ENCODE measurements at places on chromosomes 3 and 15. TPM values are rescaled to one million over a fixed set of nuclear protein-coding genes. Genes with fewer than 3 reads are reported as not detected.

GRCh38 chr3:11556851-11557644 is 86.7 kb downstream of the VGLL4 start:
- DNase-seq = peak; percentile 64

- no peak for DNase-seq
Measured at GRCh38 chr3:99690761-99691369, 52.5 kb downstream of the COL8A1 start.

GRCh38 chr3:130711565-130712324 is 34.9 kb downstream of the PIK3R4 start:
- DNase-seq = no peak

DNA sequence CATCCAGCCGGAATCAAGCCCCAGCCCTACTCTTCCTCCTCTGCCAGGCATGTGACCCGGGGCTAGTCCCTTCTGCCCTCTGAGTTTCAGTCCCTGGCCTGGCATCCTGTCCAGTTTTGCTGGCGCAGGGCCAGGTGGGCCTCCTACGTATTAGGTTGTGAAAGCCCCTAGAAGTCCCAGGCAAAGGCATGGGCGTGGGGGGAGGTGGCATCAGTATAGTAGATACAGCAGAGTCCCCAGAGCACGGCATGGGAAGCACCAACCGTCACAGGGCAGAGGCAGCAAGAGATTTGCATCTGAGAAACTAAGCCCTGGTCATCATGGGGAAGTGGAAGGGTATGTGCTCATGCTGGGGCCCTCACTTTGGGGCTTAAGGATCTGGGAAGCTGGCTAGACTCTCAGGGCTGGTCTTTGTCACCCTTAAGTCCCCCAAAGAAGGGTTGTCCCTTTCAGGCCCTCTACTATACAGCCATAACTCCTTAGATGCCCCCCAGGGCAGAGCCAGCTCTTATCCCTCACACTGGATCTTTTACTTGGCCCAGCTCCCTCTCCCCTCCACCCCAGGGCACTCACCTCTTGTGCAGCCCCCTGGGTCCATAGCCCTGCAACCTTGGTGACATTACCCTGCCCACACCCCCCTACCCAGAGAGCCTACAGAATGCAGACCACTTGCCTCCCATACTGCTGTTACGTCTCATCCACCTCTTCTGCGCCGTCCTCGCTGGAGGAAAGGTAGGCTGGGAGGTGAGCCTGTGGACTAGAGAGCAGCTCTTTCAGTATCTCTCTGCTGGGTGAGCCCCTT is 11.3 kb downstream of the NBEAL2 start:
- no peak for DNase-seq

GRCh38 chr15:96252148-96252547 is 78.4 kb upstream of the NR2F2 start:
- no peak for DNase-seq

GRCh38 chr3:123692041-123692440 is 107.2 kb upstream of the HACD2 start:
- DNase-seq = no peak

DNA sequence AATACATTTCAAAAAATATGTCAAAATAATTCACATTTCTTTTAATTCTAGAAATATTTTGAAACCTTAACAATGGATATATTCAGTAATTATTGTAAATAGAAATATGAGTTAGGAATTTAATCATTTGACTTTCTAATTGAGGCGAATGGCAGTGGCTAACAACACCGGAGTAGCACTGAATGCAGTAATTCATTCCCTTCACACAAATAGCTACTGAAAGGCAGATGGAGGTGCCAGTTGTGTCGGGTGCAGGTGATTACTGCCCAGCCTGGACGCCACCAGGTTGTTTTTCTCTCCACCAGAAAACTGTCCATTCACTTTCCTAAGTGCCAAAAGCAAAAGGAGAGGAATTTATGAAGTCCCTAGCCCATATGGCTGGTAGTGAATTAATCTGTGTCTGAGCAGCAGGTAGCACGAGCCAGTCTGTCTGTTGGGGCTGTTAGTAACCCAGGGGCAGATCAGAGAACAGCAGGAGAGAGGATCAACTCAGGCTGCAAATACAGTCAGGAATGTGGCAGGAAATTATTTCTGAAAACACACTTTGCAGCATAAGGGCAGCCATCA is 79.3 kb upstream of the GMNC start:
- DNase-seq = peak; percentile 17

GRCh38 chr15:52004806-52005205 is 14.2 kb upstream of the MAPK6 start:
- DNase-seq = no peak

- no peak for DNase-seq
Measured at GRCh38 chr3:120021523-120021922, 72.7 kb downstream of the GSK3B start.

GRCh38 chr15:91055548-91056331 is 33.3 kb upstream of the VPS33B start:
- DNase-seq = peak; percentile 83

DNA sequence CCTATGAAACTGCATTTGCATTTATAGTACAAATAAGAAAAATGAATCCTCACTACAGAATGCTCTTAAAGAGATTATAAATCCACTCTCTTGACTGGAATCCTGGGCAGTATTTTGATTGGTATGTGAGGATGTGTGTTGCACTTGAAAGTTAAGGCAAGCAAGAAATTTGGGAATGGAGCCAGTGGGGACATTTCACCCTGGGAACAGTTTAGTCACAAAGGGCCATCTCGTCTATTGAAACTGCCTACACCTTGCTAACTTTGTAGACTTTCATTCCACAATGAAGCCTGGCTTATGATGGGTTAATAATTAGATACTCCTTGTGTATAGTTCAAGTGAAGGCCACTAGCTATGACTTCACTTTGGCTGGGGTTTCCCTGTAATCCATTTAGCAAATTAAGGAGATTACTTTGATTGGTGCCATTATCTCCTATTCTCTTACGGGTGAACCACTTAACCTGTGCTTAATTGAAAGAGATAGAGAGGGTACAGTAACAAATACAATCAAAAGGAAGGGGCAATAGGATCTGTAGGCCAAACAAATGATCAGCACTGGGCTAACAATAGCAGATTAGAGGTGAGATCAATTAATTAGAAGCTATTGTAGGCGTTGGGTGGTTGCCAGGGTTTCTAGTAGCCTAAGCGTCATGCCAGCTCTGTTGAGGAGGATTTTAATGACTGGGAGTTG is 146.9 kb upstream of the RARB start:
- DNase-seq = no peak

GRCh38 chr3:145183261-145183660 is 977.7 kb downstream of the PLOD2 start:
- DNase-seq = no peak

DNA sequence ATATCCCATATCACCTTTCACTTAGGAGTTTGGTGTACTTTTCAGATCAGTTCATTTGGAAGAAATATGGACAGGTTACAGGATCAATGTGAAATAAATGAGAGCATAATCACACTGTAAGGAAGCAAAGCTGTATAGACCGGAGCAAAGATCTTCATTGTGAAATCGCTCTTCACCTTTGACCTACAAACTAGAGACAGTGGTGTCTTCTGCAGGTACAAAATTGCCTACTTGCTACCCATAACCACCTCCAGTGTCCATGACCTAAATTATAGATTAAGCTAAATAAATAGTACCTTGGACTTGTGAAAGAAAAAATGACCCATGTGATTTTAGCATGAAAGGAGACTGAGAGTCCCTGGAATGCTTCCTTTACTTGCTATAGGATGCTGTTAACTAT is 379.5 kb upstream of the SUCLG2 start:
- DNase-seq = no peak

GRCh38 chr3:58837856-58838255 is 171.3 kb upstream of the FAM3D start:
- no peak for DNase-seq

DNA sequence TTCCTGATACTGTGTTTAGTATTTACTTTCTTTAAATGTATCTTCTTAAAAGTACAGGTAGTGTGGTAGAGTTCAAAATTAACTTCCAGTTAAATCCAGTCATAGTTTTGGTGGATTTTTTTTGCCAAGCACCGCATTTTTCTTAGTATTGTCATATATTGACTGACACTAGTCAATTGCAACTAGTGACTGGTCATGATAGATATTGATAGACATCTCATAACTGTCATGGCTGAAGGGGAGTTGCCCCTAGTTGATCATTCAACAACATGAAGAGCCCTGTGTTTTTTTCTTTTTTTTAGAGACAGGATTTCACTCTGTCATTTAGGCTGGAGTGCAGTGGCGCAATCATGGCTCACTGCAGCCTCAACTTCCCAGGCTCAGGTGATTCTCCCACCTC is 22.1 kb downstream of the RAB8B start:
- no peak for DNase-seq

DNA sequence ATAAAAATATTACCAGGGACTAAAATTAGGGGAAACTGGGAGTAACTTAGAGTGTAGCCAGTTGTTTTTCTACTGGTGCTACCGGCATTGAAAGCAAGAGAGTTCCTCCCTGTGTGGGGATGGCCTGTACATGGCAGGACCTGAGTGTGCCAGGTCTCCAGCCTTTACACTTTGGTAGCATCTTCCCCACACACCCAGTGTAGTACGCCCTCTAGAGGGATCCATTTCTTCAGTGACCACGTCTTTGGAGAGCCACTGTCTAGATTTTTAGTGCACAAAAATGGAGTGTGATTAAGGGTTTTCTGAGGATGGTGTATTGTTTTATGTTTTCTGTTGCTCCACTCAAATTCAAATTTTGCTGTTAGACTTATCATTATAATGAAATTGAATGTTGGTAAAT is 507.0 kb upstream of the TPRG1 start:
- DNase-seq = peak; percentile 13

DNA sequence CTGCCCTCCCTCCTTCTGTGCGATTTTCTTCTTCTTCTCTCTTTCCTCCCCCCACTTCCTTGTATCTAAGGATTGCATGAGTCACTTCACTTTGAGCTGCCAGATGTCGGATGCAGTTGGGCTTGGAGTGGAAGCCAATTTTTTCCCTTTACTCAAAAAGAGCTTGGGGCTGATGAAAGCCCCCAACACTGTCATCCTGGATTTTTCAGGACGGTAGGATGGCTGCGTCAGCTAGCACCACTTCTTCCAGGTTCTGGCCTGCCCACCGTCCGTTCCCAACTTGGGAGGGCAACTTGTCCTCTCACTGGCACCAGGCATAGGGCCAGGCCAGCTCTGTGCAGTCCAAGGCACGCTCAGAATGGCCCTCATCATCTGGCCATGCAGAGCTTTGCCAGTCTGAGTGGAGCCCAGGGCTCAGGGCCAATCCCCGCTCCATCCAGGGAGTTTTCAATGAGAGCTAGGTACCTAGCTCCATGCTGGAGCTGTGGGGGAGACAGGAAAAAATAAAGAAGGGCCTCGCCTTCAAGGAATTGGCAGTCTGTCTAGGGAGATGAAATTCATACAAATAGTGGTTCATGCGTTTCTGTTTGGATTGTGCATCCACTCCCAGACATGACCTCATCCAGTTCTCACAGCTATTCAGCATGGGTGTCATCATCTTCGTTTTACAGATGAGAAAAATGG is 47.7 kb upstream of the INSYN1 start:
- no peak for DNase-seq

DNA sequence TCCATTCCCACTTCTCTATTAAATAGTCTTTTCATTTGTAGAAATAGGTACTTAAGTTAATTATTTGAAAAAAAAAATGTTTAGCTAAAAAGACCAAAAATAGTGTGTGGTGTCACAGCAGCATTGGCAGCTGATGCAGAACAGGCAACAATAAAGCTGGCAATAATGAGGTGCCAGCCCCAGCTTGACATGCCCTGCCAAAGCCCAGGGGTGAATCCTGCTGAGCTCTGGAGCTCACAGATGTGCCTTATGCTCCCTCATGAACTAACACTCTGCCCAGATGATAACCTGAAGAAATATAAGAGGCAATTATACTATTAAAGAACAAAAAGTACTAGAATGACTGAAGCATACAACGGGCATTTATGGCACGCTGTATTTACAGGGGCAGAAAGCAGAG is 63.8 kb downstream of the IGSF11 start:
- DNase-seq = no peak

DNA sequence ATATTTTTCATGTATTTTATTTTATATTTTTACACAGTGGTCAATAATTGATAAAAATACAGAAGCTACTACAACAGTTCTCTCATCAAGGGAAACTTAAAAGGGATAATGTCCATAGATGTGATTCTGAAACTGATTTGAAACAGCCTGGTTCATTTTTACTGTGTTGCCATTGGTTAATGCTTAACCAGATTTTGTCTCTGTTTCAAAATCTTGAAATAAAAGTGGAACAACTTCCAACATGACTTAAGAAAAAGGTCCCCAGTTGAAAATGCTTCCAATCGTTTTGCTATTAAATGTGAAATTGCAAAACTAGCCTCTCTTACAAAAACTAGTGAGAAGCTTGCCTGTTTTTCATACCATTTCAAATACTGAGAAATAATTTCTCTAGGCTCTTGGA is 240.7 kb downstream of the LPP start:
- no peak for DNase-seq

- no peak for DNase-seq
Measured at GRCh38 chr3:4994823-4995499, 15.7 kb downstream of the BHLHE40 start.

DNA sequence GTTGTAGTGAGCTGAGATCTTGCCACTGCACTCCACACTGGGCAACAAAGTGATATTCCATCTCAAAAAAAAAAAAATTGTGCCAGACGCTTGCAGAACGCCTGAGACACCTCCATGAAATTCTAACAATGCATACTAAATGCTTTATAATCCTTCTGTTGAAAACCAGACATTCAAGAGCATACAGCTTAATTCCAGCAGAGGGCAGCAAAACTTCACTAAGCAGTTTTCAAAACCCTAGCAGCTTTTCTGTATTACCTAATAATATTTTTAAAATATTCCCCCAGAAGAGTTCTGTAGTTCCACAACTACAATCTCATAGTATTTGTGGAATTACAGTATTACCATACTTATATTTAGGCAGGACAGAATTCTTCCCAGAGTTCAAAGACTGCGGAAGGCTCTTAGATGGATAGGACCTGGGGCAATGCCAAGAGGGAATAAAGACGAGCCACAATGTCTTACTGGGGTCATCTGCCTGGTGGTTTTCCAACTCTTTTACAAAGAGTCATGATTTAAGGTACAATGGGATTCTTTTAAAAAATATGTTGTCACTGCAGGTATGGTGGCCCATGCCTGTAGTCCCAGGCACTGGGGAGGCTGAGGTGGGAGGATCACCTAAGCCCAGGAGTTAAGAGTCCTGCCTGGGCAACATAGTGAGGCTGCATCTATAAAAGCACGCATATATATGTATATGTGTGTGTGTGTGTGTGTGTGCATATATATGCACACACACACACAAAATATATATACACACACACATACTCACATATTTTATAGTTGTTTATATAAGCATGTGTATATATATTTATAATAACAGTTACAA is 19.6 kb upstream of the TASOR start:
- DNase-seq = peak; percentile 48

- DNase-seq = no peak
Measured at GRCh38 chr15:60386615-60387014, 11.2 kb downstream of the ANXA2 start.

- no peak for DNase-seq
Measured at GRCh38 chr3:44842376-44842775, 19.3 kb upstream of the TMEM42 start.

GRCh38 chr3:134367869-134368750 is 6.1 kb downstream of the AMOTL2 start:
- DNase-seq = no peak

- no peak for DNase-seq
Measured at GRCh38 chr3:101996832-101997231, 147.5 kb downstream of the NFKBIZ start.

ACP3 gene
- 0.62 TPM for total RNA-seq

CCR9 gene
- total RNA-seq = not detected

SLC28A1 gene
- total RNA-seq = not detected

SI gene
- total RNA-seq = not detected

FETUB gene
- not detected for total RNA-seq

P3H2 gene
- total RNA-seq = 72.7 TPM

ADAMTSL3 gene
- total RNA-seq = 0.48 TPM

Data from H7 (cell line).